SK-N-SH (cell line): ENCODE measurements at places on chromosomes 5 and 9.

GRCh38 chr9:109132567-109133021 is 12.8 kb upstream of the TMEM245 start:
- no peak for DNase-seq

- no peak for DNase-seq
Measured at GRCh38 chr9:570187-570586, 271.3 kb upstream of the DMRT1 start.

DNA sequence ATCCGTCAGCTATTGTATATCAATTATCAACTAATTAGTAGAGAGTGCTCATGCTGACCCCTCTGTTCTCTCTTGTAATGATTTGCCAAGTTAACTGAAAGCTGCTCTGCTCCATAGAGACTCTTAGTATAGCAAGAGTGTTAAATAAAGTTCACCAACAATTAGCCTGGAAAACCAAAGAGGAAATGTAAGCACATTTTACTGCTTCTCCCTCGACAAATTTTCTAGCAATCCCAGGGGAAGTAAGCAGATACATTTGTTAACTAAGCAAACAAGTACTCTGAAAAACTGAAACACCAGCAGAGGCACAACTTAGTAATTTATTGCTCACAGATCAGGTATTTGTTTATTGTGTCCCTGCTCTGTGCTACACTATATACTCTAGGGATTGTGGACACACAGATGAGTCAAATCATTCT is 162.2 kb downstream of the GLIS3 start:
- no peak for DNase-seq

- DNase-seq: no peak
Measured at GRCh38 chr5:159909126-159909525, 7.2 kb upstream of the ADRA1B start.

- no peak for DNase-seq
Measured at GRCh38 chr5:30768056-30768690, 425.3 kb upstream of the CDH6 start.

GRCh38 chr5:168179192-168179593 is 112.3 kb upstream of the WWC1 start:
- no peak for DNase-seq

DNA sequence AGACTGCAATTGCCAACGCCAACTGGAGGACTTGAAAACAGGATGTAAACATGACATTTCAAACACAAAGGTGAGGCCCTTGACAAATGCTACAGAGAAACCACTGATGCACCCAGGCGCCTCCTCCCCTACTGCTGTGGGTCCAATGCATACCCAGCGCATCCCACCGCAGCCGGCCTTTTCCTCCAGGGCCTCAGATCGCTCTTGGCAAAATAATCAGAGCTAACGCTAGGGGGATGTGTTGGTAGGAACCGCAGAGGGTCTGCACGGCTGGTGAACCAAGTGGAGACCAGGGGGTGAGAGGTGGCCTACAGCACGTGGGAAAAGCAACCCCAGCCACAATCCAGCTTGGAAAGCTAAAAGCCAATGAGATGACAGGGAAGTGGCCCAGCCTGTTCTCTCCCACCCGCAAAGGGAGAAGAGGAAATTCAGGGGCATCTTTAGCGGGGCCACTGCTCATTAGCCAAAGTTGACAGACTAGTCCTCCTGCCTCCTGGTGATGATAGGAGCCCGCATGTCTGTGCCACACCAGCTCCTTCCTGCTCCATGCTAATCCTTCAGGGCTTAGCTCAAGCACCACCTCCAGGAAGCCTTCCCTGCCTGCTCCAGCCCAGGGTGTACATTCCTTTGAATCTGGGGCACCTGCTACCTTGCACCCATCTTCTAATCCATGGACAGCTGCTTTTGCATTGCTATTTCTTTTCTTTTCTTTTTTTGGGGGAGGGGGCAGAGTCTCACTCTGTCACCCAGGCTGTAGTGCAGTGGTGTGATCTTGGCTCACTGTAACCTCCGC is 5.9 kb downstream of the FAM163B start:
- DNase-seq: no peak

DNA sequence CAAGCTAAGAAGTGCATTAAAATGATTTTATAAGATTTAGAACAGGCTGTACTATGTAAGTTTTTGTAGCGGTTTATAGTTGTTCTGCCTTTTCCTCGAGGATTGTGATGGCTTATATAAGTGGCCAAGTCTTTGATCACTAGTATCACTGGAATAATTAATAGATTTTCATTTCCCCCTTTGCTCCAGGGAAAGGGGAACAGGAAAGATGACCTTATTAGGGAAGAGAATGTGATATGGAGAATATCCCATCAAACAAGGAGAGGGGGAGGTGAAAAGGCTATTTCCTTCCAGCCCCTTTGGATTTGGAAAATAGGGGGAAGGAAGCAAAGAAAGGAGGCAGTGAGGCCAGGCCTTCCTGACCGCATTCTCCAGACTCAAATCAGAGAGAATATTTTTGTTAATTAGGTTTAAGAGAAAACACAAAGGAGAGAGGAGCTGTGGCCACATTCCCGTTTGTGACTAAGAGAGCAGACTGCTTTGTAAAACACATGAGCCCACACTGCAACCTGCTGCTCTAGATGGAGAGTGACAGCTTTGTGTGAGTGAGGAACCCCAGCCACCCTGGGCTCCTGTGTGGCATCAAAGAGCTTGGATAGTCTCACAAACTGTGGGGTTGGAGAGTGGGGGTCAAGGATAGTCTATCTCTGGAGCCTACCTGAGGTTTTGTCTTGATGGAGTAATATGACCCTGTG is 359.5 kb downstream of the DTWD2 start:
- no peak for DNase-seq

DNA sequence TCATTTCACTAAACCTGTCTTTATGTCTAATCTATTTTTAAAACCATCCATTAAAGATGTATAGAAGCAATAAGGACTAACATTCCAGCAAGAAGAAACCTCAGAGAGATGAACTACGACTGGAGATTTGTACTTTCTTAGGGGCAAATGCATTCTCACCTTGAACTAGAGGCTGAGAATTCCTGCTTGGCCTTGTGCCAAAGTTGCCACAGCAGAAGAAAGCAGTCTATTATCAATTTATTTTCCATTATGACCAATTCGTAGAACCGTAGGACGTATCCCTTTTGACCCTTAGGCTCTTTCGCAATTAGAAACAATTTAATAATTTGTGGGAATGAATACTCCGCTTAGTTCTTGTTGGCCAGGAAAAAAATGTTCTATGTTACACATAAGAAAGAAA is 1647.4 kb upstream of the CDH9 start:
- no peak for DNase-seq

- DNase-seq: no peak
Measured at GRCh38 chr5:170117736-170118135, 12.0 kb downstream of the FOXI1 start.

- no peak for DNase-seq
Measured at GRCh38 chr9:3329361-3329760, 196.4 kb downstream of the RFX3 start.

DNA sequence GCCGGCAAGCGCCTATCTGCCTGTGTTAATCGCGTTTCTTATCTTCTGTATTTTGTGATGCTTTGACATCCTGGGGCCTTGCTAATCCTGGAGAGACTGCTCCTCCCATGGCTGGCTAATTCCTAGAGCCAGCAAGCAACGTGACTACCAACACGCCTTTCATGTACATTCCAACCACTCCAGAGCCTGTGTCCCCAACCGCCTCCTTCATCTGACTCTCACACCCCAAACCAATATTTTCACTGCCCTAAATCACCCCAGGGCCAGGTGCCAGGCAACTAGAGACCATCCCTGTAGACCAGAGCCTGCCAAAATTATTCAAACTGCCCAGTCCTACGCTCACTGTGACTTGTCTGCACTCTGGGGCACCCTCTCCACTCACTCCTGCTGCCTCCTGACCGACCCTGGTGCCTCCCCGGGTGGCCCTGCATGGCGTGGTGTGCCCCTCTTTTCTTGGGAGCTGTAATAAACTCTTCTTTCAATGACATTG is 50.5 kb upstream of the COL5A1 start:
- DNase-seq: no peak

- peak; percentile 34 for DNase-seq
Measured at GRCh38 chr9:136082496-136083361, 12.4 kb downstream of the NACC2 start.

DNA sequence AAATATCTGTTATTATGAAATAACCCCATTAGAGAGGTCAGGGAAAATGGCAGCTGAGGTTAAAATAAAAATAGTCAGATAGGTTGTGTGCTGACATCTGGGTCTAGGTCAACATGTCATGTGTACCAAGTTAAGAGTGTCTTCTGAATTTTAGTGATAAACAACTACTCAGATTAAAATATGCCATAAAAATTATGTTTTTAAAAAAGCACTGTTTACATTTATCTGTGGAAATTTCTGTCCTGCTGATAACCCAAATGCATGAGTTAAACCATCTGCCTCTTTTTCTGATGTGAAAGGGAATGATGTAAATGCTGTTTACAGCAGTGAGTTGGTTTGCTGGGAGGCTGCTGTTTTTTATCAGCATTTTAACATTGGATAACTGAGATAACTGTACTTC is 361.2 kb upstream of the TARS1 start:
- DNase-seq: no peak

GRCh38 chr5:120518581-120518980 is 54.5 kb downstream of the PRR16 start:
- no peak for DNase-seq

DNA sequence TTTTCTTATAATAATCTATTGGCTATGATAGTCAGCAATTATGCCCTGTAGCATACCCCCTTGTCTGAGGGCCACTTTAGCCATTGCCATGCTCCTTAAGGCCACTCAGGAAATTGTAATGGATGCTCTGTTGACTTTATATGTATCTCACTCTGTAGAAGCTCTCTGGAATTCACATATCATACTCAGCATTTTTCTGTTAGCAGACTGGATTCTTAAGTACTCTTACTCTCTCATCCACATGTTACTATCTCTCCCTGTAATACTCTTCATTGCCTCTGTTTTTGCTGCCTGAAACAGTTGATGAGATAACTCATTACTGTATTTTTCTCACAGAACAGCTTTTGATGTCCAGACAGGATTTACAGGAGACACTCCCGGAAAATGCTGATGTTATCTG is 24.2 kb downstream of the TMEM232 start:
- DNase-seq: no peak

DNA sequence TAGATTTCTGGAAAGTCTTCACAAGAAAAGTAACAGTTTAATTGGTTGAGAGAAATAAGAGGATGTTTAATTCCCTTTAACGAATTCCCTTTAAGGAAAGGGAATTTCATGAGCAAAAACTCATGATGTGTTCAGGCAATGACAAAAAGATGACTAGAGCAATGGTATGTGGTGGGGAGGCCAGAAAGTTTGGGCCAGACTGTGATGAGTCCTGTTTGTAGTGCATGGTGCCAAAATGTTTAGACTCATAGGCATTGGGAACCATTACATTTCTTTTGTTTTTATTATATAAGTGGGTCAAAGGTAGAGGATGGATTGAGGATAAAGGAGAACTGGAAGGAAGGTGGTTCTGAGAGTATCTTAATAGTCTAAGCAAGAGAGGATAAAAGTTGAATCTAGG is 10.9 kb downstream of the CNTRL start:
- no peak for DNase-seq

- DNase-seq: no peak
Measured at GRCh38 chr5:118952992-118953651, 35.2 kb downstream of the DTWD2 start.

- DNase-seq: peak; percentile 69
Measured at GRCh38 chr5:43193181-43193893, 1.3 kb downstream of the NIM1K start.

GRCh38 chr5:91052977-91053740 is 330.0 kb downstream of the ARRDC3 start:
- DNase-seq: no peak

- no peak for DNase-seq
Measured at GRCh38 chr9:125372441-125373226, 111.0 kb downstream of the GAPVD1 start.

- DNase-seq: no peak
Measured at GRCh38 chr5:17995997-17996396, 361.7 kb downstream of the TAF11L14 start.

DNA sequence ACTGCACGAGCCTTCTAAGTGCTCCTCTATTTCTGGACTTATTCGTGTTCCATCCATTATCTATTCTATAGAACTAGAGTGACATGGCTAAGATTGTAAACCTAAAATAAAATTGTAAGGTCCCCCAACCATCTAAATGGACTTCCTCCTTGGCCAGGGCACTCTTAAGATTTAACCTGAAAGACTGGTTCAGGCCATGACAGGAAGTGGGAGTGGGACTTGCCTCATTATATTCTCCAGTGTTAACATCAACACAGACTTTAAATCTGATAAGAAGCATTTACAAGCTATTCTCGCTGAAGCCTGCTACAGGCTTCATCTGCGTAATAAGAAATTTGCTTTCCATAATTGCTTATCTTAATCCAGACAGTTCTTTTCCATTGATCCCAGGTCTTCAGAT is 117.0 kb downstream of the SSBP2 start:
- no peak for DNase-seq

- no peak for DNase-seq
Measured at GRCh38 chr5:67021521-67021920, 175.1 kb downstream of the CD180 start.

DNA sequence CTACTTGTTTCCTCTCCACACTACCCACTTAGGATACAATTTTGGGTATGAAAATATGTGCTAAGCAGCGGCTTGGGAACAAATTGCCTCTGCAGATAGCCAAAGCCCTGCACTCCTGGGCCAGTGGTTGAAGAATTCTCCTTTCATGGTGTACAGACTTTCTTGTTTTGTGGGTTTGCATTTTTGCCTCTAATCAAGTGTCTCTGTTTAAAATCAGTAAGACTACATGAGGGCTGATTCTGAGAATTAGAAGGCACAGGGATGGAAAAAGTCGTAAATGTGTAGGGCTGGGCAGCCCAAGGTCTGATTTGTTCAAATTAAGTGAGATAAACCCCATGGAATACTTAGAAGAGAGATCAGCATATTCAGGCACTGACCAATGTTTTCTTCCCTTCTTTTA is 103.7 kb upstream of the CD180 start:
- DNase-seq: no peak

DNA sequence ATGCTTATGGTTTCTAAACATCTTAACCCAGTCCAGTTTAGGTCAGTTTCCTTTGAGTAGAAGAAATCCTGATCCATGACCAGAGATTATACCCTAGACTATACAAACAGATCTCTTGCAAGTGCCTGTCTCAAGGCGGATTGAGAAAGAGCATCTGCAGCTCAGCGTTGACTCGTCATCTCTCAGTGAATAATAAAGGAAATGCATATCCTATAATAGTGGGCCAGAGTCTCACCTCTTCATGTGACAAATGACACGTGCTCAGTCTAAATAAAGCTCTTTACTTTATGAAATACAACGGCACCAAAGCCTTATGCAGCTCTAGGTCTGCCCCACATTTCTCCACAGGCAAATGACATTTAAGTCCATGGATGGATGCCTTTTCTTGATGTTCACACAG is 179.4 kb upstream of the NR3C1 start:
- DNase-seq: no peak
